Heart left ventricle (tissue), 16 donors: ENCODE measurements at places on chromosomes 13 and 19. TPM values are rescaled to one million over a fixed set of nuclear protein-coding genes. Genes with fewer than 3 reads are reported as not detected.
A peak's percentile ranks its signal among the peaks of the same experiment; 100 is the strongest.

GRCh38 chr13:23652909-23653726, 82.9 kb downstream of the TNFRSF19 start:
- H3K27me3 ChIP-seq, result no peaks in the 10 kb centered on the region
- DNase-seq, result no peak
- no peak overlapping the region for H3K4me3 ChIP-seq
- no peaks in the 10 kb centered on the region for H3K36me3 ChIP-seq
- H3K27ac ChIP-seq, result no peak overlapping the region

PTH2 gene
- not detected for total RNA-seq

DNA sequence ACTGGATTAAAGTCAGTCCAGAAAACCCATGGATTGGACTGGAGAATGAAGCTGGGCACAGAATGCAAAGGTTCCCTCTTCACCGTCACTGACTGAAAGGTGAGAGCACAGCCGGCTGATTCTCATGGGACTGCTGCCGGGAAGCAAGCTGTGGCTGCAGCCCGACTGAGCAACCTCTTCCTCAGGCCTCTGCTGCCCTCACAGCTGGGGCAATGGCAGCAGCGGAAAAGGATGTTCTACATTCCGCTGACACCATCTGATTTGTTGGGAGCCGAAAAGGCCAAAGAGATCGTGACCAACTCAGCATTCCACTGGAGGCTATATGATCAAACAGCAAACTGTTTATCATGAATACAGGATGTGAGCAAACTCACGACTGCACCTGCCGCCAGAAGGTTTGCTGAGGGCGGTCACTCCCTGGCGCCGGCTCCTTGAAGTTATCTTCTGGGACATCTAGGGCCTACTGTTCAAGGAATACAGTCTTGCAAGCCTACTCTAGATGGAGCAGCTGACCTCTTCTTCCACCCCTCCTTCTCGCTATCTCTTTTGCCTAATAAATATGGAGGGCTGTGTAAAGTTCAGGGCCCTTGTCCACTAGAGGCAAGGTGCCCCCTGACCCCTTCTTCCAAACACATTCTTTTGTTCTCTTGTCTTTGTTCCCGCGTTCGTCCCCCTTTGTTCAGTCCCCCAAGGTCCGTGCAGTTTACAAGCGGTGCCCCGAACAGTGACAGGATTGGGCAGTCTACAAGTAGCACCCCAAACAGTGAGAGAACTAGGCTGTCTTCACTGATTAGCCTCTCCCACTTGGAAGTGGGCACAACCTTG, 19.6 kb upstream of the SIGLEC6 start:
- no peak overlapping the region for H3K4me3 ChIP-seq
- no peak for DNase-seq
- no peaks in the 10 kb centered on the region for H3K36me3 ChIP-seq
- no peaks in the 10 kb centered on the region for H3K27me3 ChIP-seq
- no peak overlapping the region for H3K27ac ChIP-seq

FSD1 gene
- total RNA-seq, result not detected

DNA sequence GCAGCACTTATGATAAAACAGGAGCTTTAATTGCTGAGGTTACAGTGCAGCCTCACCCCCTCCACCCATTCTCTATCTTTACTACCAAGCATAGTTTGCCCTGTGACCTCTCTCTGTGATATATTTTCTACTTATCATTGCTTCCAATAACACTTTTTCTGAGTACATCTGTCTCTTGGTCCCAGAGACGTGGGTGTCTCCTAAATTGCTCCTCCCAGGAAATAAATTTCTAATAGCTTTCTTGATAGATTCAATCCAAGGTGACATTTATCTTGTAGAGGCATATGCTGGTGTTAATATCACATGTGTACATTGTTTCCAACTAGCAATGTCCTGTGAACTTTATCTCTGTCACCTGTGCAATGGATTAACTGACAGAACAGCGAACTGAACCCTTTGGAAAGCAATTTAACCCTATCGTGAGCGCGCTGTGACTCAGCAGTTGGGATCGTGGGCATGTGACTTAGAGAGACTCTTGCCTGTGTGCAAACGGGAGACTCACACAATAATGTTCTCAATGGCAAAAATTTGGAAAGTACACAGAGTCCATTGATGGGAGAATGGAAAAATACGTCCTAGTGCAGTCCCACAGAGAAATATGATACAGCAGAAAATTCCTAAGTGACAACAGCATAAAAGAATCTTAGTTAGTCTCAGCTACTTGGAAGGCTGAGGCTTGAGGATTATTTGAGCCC, 7.0 kb upstream of the MAP2K2 start:
- no peaks in the 10 kb centered on the region for H3K27me3 ChIP-seq
- H3K27ac ChIP-seq, result no peak overlapping the region
- DNase-seq, result no peak
- H3K4me3 ChIP-seq, result no peak overlapping the region

CXCL17 gene
- not detected for total RNA-seq

DNA sequence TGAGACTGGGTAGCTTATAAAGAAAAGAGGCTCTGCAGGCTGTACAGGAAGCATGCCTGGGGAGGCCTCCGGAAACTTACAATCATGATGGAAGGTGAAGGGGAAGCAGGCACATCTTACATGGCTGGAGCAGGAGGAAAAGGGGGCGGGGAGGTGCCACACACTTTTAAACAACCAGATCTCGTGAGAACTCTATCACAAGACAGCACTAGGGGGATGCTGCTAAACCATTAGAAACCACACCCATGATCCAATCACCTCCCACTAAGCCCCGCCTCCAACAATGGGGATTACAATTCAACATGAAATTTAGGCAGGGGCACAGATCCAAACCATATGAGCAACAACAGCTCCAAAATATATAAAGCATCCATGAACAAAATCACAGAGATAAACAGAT, 46.5 kb upstream of the GTF2F2 start:
- H3K4me1 ChIP-seq, result no peaks in the 10 kb centered on the region
- no peaks in the 10 kb centered on the region for H3K27me3 ChIP-seq
- H3K36me3 ChIP-seq, result no peaks in the 10 kb centered on the region
- H3K4me3 ChIP-seq, result no peak overlapping the region
- DNase-seq, result no peak
- no peak overlapping the region for H3K27ac ChIP-seq

DNA sequence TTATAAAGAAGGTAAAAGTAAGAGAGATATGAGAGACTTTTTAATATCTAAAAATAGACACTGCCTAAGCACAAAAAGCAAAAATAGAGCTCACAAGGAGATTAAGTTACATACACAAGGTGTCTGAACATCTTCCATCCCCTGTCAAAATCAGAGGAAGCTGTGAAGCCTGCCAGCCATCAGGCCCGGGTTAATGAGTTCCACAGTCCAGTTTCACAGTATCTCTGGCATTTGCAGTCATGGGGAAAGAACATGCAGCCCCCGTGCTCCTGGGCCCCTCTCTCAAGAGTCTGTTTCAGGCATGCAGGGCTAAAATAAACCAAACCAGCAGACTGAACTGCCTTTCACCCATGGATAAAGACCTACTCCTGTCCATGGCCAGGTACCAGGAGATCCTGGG, 79.2 kb downstream of the TBC1D4 start:
- peak overlapping the region; percentile 89 for H3K27ac ChIP-seq
- H3K36me3 ChIP-seq, result no peaks in the 10 kb centered on the region
- H3K4me3 ChIP-seq, result no peak overlapping the region
- DNase-seq, result peak; percentile 72
- H3K27me3 ChIP-seq, result no peaks in the 10 kb centered on the region
- peaks cover 8% of the 10 kb centered on the region for H3K4me1 ChIP-seq
